ENCODE measurements at places on chromosomes 12 and 14.

GRCh38 chr14:97382616-97383226, 585.5 kb downstream of the VRK1 start:
- no peak for DNase-seq

DNA sequence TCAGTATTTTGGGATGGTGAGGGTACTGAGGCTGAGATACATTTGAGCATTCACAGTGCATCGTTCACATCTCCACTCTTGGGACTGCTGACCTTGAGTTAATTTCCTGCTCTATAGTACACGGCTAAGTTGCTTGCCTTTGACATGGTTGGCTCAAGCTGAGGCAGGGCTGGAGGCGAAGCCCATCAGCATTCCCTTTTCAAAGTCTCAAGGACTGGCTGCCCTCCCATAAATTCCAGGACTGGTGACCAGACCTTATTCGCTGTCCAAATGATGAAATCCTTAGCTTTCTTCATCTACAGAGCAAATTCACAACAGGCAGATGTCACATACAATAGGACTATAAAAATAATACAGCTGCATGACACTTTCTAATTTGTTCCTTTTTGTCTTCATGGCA, 85.9 kb downstream of the SSPN start:
- no peak for DNase-seq

DNA sequence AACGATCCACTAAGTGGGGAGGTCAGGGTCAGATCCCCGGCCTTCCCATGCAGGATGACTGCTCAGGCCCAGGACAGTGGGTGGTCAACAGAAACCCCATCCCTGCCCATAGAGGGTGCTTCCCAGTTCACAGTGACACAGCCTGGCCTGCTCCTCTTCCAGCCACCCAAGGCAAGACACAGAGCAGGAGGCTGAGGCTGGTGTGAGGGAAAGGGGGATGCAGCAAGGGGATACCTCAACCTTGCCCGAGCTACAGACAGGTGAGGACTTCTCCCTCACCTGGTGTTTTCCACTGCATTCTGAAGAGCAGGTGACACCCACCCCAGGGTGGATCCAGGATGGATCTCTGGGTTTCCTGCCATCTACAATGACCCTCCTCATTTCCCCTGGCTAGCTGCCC, 106.7 kb downstream of the KIF26A start:
- DNase-seq: no peak

DNA sequence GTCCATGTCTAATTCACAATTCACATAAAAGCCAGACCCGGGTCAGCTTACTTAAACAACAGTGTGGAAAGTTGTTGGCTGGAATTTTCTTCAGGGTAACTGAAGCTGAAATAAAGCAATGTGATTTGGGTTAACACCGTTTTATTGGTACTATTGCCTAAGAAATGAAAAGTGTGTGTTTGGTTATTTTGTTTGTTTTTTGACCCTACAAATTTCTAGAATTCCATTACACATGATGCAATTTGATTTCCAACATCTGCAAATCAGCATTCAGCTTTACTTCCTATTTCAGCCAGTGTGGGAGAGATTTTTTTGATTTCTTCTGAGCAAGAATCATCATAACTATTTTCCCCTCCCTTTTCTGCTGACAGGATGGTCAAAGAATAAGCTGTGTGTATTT, 45.7 kb upstream of the CLMN start:
- DNase-seq: peak; percentile 3

Measured in fibroblast of skin of abdomen (primary cell).